Activated naive CD4-positive, alpha-beta T cell treated with anti-CD3 and anti-CD28 coated beads, Interleukin-2, amount 50 U/mL, for 16 hours (primary cell): ENCODE measurements at places on chromosomes 12 and 14.

DNA sequence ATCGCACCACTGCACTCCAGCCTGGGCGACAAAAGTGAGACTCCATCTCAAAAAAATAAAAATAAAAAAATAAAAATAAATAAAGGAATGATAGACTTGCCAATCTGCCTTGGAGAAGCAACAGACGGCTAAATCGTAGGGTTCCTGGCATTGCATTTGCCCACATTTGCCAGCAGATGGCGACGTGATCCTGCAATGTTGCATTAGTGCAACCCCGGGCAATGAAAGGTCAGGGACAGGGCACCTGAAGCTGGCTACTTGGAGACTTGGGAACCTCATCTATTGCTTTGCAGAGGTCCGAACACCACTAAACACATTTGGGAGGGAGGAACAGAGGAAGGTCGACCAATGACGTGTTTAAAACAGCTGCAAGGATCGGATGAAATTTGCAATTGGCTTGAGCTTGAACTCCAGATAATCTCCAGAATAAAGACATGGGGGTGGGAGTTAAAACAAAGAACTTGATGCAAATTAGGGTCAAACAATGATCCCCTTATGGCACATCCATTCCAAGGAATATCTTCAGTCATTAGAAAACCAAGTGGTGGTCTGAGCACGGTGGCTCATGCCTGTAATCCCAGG, 34.6 kb downstream of the SPRING1 start:
- peak; percentile 62 for DNase-seq

DNA sequence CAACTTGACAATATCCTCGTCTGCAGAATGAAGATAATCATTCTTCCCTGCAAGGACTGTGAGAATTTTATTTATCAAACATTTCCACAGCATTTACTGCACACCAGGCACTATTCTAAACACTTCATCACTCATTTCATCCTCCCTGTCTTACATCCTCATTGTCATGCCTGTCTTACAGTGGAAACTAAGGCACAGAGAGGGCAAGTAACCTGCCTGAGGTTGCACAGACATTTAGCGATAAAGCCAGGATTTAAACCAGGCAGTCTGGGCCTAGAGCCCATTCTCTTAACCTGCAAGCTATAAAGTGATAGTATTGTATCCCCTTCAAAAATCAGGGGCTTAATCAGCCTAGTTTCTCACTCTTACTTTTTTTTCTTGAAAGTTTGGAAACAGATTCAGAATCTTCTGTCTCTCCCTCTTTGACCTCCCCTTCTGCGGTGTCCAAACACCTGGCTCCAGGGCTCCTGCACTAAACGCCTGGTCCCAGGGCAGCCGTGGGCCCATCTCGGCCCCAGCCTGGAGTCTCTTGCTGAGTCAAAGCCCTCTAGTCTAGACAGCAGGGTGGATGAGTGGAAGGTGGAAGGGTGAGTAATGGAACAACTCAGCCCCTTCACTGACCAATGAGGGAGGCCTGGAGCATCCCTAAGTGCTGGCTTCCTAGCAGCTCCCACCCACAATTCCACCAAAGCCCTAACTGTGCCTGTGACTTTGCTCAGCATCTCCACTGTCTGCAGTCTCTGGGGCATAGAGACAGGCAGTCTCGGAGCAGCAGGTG, 12.5 kb downstream of the ISM2 start:
- DNase-seq: no peak

GRCh38 chr12:9041321-9041720, 52.0 kb downstream of the KLRG1 start:
- no peak for DNase-seq

GRCh38 chr14:93980456-93981201, 4.3 kb upstream of the ASB2 start:
- no peak for DNase-seq

DNA sequence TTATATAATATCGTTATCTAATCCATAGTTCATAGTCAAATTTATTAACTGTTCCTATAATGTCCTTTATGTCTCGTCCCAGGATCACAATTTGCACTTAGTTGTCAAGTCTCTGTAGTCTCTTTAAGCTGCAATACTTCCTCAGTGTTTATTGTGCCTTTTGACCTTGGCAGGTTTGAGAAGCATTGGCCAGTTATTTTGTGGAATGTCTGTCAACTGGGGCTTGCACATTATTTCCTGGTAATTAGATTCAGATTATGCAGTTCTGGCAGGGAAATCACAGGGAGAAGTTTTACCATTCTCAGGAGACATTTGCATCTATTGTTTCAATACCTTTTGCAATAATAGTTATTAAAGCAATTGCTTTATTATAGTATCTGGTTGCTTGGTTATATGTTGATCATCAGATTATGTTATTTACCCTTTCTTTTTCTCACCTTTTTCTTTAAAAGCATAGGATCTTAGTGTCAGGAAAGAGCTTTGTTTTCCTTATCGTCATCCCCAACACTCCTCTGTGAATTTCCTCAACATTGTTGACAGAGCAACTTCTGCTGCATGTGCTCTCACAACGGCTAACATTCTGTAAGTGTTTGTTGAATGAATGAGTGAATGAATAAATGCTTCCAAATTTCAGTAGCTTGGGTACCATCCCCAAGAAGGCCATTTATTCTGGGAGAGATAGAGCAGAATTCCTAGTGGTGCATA, 3.7 kb upstream of the ART4 start:
- DNase-seq: no peak

DNA sequence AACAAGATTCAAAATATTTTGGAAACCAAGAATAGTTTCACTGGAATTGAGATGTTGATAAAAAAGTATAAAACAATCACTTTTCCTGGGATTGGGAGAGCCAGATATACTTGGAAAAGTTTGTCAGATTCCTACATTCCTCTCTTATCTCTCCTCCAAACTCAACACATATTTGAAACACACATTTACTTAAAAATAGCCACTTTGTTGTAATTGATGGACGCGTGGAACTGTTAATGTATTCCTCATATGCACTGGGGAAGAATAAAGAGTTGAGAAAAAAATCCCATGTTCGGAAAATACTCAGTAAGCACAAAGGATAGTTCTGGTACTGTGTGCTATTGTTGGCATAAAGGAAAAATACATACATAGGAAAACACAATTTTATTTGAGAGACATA, 195.6 kb upstream of the FLRT2 start:
- DNase-seq: no peak

DNA sequence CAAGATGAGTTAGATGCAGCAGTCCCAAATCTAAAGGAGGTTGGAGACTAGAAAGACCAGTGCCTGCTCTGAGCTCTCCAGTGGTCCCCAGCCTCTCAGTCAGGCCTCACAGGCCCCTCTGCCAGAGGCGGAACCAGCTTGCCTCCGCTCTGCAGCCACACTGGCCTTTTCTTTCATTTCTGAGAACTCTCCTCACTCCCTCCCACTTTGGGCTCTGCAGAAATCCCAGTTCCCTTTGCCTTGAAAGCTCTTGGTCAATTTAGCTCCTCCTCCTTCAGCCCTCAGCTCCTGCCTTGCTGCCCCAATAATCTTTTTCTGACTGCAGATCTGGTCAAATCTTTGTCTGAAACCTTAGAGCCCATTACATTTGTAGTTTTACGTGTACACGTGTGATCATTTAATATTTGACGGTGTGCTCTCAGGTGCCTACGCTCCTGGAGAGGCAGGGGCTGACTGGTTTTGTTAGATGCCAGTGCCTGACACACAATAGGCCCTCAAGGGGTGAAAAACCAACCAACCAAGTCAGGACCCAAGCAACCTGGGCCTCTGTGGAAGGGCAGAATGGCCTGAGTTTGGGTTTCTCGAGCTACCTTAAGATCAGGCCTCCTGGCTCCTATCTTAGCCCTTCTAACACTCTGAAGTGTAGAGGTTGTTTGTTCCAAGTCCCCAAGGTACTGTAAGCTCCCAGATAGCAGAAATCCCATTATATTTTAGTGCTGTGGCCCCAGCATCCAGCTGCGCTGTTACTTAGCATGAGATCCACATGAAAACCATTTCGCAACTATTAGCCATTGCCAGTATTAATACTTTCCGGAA, 1.1 kb upstream of the NUDT4 start:
- no peak for DNase-seq

- no peak for DNase-seq
Measured at GRCh38 chr12:101857043-101857558, 20.3 kb upstream of the DRAM1 start.

DNA sequence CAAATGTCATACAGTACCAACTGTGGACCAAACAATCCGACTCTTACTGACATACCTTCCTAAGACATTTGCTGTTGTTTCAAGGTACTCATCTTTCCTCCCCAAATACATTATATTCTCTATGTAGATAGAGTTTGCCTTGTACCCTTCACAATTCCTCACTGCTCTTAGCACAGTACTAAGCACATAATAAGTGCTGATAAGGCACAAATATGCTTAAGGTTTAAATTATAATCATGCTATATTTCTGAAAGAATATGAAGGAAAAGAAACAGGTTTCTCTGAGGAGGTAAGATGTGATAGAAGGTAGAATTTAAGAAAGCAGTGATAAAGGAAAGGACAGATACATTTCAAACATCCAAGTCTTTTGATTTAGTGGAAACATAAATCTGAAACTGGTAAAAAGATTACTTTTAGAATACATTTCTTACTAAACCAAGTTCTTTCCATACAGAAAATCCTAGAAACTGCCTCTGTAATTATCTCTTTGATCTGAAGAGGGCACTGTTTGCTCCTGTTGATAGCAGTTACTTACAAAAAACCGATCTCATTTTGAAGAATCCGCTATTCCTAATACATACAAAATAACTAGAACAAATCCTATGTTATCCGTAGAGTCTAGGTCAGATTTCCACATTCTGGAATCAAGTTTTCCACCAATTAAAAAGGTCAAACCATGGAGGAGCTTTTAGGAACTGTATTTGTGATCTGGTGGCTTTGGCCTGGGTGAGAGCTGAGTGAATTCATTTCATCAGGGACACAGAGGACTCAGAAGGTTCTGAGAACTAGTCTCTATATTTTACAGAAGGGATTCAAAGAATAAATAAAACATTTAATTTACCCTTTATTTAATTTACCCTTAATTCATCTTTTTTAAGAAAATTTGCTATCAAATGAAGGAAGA, 311.9 kb downstream of the DAD1 start:
- DNase-seq: no peak

- DNase-seq: no peak
Measured at GRCh38 chr14:74649673-74650072, 37.6 kb upstream of the LTBP2 start.

DNA sequence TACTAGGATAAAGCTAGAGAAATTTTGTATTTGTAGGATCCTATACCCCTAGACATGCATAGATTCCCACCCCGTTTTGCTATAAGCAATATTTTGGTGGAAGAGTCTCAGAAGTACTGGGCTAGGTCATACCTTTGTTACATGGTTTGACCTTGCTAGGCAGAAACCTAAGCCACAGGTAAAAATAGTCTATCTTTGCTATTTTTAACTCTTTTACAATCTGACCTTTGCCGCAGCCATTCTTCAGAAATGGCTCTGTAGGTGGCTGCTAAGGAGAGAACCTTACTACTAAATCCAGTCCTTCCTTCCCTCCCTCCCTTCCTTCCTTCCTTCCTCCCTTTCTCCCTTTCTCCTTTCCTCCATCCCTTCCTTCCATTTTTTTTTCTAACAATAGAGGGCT, 242.9 kb upstream of the SEL1L start:
- no peak for DNase-seq

- peak; percentile 38 for DNase-seq
Measured at GRCh38 chr12:75738486-75738885, 227.1 kb upstream of the KRR1 start.

DNA sequence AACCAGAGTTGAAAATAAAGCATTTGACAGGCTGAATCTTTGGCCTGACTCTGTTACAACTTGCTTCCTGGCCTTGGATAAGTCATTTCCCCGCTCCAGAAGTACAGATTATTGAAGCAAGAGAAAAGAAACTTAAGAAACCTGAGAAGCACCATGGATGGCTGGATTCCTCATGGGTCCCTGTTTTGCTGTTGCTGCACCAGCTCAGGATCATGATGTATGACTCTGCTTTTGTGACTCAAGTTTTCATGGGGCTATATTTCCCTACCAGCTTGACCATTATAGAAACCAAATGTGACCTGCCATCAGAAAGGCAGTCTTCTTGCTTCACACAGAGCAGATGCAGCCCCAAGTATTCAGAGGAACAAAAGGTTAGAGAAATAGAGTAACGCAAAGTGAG, 921.8 kb downstream of the BCL11B start:
- DNase-seq: no peak

GRCh38 chr12:91918431-91918830, 227.2 kb downstream of the BTG1 start:
- no peak for DNase-seq

DNA sequence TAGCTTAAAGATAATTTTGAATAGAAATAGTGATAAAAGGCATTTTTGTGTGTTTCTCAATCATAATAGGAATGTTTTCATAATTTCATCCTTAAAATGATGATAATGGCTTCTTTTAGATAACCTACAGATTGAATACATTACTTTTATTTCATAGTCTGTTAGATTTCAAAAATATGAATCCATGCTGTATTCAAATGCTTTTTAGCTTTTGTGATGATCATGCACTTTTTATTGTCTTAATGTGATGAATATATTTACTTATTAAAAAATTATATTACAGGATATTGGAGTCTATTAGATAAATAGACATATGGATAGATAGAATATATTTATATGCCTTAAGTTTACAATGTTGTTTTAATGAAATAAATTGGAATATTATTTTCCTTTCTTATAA, 886.8 kb upstream of the NOVA1 start:
- DNase-seq: no peak

- no peak for DNase-seq
Measured at GRCh38 chr14:39456702-39457250, 24.5 kb upstream of the FBXO33 start.

GRCh38 chr14:32620303-32620702, 291.2 kb downstream of the AKAP6 start:
- DNase-seq: no peak

DNA sequence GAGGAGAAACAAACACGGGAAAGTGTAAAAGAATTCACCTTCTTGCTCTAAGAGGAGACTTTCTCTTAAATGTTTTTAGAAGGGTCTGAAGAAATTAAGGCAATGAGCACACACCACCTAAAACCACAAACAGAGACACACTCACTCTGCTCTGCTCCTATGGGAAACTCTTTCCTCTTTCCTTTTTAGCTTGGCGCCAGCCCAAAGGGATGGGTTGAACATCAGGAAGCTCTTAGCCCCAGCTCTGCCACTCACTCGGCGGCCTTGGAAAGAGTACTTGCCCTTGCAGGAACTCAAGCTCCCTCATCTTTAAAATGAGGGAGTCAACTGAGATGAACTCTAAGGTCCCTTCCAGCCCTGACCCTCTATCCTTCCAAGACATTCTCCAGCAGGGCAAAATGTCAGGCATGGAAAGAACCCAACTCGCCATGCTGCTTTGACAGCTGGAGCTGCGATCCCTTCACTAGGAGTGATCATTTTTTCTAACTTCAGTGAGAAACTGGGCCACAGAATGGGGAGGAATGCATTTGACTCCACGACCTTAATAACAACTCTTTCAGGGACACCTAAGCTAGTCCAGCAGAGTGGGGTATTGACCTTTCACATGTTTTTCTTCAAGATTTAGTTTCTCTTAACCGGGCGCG, 980 bp upstream of the RNASE8 start:
- DNase-seq: no peak

GRCh38 chr14:22928237-22929103, 706 bp downstream of the PRMT5 start:
- DNase-seq: no peak
